ENCODE measurements at places on chromosomes 3 and 15.
A peak's percentile ranks its signal among the peaks of the same experiment; 100 is the strongest.

- peaks cover 38% of the 10 kb centered on the region for H3K4me1 ChIP-seq
- H3K27me3 ChIP-seq: no peaks in the 10 kb centered on the region
- H3K36me3 ChIP-seq: peaks cover 7% of the 10 kb centered on the region
- DNase-seq: no peak
- H3K27ac ChIP-seq: no peak overlapping the region
Measured at GRCh38 chr15:64859226-64859625, 17.5 kb downstream of the PLEKHO2 start.

DNA sequence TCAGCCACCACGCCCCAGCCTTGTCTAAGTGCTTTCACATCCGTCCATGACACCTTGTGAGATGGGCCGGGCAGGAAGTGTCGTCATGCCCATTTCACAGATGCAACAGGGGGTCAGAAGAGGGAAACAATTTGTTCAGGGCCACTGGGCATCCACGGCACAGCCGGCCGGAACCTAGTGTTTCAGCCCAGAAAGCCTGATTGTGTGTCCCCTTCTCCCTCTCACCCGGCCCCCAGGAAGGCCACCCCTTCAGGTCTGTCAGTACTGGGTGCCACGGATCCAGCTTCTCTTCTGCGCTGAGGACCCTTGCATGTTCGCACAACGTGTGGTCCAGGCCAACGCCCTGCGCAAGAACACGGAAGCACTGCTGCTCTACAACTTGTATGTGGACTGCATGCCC is 15.8 kb downstream of the DNAH1 start:
- no peaks in the 10 kb centered on the region for H3K36me3 ChIP-seq
- H3K27ac ChIP-seq: no peak overlapping the region
- no peaks in the 10 kb centered on the region for H3K27me3 ChIP-seq
- no peaks in the 10 kb centered on the region for H3K4me1 ChIP-seq
- H3K4me3 ChIP-seq: no peak overlapping the region

- H3K4me1 ChIP-seq: peaks cover 15% of the 10 kb centered on the region
- peak overlapping the region; percentile 26 for H3K27ac ChIP-seq
- H3K36me3 ChIP-seq: no peaks in the 10 kb centered on the region
- DNase-seq: no peak
Measured at GRCh38 chr3:22893644-22894325, 309.3 kb upstream of the UBE2E2 start.

GRCh38 chr3:159593927-159594605 is 394.6 kb upstream of the IL12A start:
- no peaks in the 10 kb centered on the region for H3K36me3 ChIP-seq
- no peak overlapping the region for H3K27ac ChIP-seq
- no peaks in the 10 kb centered on the region for H3K4me1 ChIP-seq
- H3K4me3 ChIP-seq: no peak overlapping the region
- peaks cover 9% of the 10 kb centered on the region for H3K27me3 ChIP-seq

DNA sequence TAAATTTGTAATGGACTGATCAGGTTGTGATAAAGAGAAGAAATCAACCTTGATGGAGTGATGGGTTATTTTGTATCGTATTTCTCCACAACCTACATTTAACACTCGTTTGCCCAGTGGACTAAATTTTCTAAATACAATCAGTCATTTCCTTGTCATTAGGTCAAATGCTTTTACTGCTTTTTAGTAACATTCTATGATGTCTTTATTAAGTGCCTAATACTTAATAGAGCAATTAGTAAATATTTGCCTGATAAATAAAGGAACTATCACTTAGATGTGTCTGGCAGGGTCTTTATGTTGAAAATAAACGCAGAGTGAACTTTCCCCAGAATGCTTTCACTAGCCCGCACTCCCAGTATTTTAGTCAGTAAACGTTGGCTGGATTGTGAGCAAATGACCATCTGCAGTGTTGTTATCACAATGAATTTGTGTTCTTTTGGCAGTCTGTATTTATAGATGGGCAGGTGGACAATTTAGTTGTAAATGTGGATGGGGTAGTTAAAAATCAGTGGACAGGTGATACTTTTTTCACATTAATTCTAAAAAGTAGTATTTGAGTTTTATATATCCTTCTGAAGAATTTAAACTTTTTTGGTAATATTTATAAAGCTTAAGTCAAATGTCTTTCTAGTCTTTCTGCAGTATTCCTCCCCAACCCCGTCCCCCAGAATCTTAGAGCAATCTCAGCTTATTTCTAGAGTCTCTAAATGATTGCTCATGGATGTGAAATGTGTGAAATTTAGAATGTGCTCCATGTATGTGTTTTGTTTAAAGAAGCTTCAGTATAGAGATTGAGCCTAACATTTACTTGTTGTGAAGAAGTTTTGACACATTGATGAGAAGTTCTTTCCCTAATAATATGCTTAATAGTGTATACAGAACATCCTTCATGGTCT is 4.9 kb downstream of the USP3 start:
- H3K4me3 ChIP-seq: peak overlapping the region; percentile 25
- H3K27me3 ChIP-seq: no peaks in the 10 kb centered on the region
- peaks cover 55% of the 10 kb centered on the region for H3K4me1 ChIP-seq
- no peak overlapping the region for H3K27ac ChIP-seq
- H3K36me3 ChIP-seq: no peaks in the 10 kb centered on the region

DNA sequence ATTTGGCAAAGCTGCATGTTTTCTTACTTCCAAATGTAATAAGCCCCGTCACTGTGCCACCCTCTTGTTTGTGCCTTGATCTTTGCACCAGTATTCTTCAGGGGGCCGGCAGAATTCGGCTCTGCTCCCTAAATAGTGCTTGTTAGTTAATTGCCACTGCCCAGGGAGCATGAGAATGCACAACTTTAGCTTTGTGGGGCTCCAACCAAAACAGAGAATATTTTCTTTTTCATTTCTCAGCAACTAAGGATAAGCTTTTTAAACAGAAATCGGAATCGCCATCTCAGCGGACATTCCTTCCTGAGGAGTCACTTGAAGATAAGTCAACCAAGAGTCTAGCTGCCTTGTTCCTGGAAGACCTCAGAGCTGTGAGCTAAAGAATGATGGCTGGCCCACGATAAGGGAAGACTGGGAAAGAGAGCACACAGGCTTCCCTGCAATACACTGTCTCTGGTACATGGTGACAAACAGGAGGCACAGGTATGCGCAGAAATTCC is 106.0 kb downstream of the LRIG1 start:
- H3K4me3 ChIP-seq: no peak overlapping the region
- H3K27me3 ChIP-seq: no peaks in the 10 kb centered on the region
- H3K4me1 ChIP-seq: peaks cover 32% of the 10 kb centered on the region
- no peak for DNase-seq
- no peak overlapping the region for H3K27ac ChIP-seq
- H3K36me3 ChIP-seq: peaks cover 41% of the 10 kb centered on the region

DNA sequence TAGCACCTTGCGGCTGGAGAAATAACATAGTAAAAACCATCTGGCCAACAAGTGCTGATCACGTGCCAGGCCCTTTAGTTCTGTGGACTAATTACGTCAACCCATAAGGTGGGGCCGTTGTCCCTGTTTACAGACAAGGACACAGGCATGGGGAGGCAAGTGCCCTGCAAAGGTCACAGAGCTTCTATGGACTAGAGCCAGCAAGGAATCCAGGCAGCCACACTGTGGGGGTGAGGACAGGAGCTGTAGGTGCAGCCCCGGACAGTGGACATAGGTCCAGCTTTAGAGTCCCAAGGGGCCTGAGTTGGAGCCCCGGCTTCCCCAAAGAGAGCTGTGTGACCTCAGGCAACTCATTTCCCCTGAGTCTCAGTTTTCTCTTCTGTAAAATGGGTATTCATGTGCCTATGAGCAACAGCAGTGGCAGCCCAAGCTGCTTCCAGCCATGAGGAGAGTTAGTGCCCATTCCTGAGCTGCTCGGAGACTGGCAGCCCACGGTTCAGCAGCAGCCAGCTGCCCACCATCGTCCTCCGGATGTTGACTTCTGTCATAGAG is 13.9 kb downstream of the CHST13 start:
- H3K27me3 ChIP-seq: peaks cover 32% of the 10 kb centered on the region
- H3K4me3 ChIP-seq: no peak overlapping the region
- no peaks in the 10 kb centered on the region for H3K36me3 ChIP-seq
- H3K27ac ChIP-seq: no peak overlapping the region

DNA sequence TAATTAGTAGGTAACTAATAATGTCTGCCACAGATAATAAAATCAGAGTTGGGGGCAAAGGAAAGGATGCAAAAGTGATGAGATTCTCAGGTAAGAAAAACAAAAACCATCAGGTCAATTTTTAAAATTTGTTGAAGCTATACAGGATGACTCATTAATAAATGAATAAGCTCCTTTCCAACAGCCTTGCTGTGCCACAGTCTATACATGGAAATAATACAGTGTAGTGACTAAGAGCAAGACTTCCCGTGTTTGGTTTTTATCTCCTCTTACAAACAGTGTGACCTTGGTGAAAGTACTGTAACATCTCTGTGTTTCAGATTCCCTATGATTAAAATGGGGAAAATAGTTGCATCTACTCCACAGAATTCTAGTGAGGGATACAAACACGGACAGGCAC is 331.6 kb downstream of the PYDC2 start:
- H3K27ac ChIP-seq: no peak overlapping the region
- H3K4me1 ChIP-seq: no peaks in the 10 kb centered on the region
- no peaks in the 10 kb centered on the region for H3K36me3 ChIP-seq
- no peaks in the 10 kb centered on the region for H3K27me3 ChIP-seq

DNA sequence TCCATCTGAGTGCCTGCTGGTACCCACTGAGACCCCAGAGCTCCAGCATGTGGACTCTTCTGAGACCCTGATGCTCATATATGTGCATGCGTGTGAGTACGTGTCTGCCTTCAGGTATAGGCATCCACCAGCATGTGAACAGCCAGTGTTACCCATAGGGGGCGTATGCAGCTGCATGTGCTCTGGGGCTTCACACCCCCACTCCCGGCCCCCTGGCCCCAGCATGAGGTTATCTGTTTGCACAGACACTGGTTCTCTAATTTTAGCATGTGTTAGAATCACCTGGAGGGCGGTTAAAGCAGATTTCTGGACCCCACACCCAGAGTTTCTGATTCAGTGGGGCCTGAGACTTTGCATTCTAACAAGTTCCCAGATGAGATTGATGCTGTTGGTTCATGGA is 824 bp upstream of the CILP start:
- H3K4me3 ChIP-seq: no peak overlapping the region
- H3K27ac ChIP-seq: no peak overlapping the region
- H3K4me1 ChIP-seq: peaks cover 38% of the 10 kb centered on the region
- DNase-seq: no peak
- H3K27me3 ChIP-seq: no peaks in the 10 kb centered on the region

GRCh38 chr3:53764026-53764775 is 82.0 kb downstream of the CHDH start:
- H3K27ac ChIP-seq: no peak overlapping the region
- H3K4me3 ChIP-seq: no peak overlapping the region
- H3K4me1 ChIP-seq: peaks cover 15% of the 10 kb centered on the region
- no peaks in the 10 kb centered on the region for H3K36me3 ChIP-seq

DNA sequence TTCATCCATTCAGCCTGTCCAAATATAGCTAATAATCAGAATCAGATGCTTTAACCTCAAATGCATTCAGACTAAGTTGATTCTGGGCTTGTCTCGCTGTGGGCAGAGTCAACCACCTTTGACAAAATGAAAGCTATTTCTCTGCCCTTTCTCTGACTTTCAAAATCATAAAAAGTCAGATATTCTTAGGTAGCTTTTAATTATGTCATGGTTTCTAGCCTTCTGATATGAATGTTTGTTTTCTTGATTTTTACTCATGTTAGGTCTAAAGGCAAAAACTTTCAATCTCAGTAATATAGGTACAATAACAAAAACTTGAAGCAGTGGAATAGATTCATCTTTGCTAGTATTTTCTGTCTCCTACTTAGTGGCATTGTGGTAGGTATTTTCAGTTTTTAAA is 25.3 kb upstream of the C15orf61 start:
- no peaks in the 10 kb centered on the region for H3K36me3 ChIP-seq
- H3K27ac ChIP-seq: no peak overlapping the region
- no peaks in the 10 kb centered on the region for H3K4me1 ChIP-seq
- peaks cover 4% of the 10 kb centered on the region for H3K27me3 ChIP-seq
- DNase-seq: no peak

DNA sequence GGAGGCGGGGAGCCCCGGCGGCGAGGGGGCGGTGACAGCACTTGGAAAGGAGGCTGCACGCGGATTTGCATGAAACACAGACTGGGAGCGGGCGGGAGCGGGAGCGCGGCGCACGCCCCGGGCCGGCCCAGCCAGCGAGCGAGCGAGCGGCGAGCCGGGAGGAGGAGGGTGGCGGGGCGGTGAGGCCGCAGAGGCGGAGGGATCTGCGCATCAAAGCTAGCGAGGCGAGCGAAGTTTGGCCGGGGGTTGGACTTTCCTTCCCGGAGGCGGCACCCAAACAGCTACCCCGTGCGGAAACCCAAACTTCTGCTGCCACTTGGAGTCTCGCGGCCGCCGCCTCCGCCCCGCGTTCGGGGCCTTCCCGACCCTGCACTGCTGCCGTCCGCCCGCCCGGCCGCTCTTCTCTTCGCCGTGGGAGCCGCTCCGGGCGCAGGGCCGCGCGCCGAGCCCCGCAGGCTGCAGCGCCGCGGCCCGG is at the start of gene SMAD3:
SMAD3 (plus strand) TSS at position 72 of the 475 bp plus-strand sequence. CDS start 553 bp downstream, outside the sequence.
- H3K4me1 ChIP-seq: peaks cover 48% of the 10 kb centered on the region
- peaks cover 8% of the 10 kb centered on the region for H3K27me3 ChIP-seq
- DNase-seq: peak; percentile 90
- H3K27ac ChIP-seq: peak within 1 kb of the TSS; percentile 95
- H3K36me3 ChIP-seq: peaks cover 3% of the 10 kb centered on the region
- H3K4me3 ChIP-seq: peak within 1 kb of the TSS; percentile 97

DNA sequence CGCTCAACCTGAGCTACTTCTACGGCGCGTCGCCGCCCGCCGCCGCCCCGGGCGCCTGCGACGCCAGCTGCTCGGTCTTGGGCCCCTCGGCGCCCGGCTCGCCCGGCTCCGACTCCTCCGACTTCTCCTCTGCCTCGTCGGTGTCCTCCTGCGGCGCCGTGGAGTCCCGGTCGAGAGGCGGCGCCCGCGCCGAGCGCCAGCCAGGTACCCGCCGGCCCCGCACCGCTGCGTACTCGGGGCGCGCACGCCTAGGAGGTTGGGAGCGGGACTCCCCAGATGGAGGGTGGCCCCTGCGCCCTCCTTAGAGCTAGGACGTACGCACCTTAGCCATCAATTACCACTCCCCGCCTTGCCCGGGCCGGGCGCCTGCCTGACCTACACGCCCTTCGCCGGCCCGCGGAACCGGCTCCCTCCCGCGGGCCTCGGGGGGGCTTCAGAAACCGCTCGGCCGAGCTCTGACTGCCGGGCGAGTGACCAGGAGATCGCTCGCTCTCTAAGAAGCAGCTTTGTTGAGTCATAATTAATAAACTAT is 466 bp downstream of the NFKBIZ start:
- H3K27ac ChIP-seq: peak overlapping the region; percentile 96
- peak; percentile 75 for DNase-seq

GRCh38 chr3:120821426-120821825 is 78.9 kb downstream of the GTF2E1 start:
- peaks cover 4% of the 10 kb centered on the region for H3K27me3 ChIP-seq
- no peak overlapping the region for H3K4me3 ChIP-seq
- no peak overlapping the region for H3K27ac ChIP-seq
- DNase-seq: no peak
- no peaks in the 10 kb centered on the region for H3K36me3 ChIP-seq
- H3K4me1 ChIP-seq: no peaks in the 10 kb centered on the region

GRCh38 chr3:13197795-13198194 is 124.6 kb upstream of the IQSEC1 start:
- no peaks in the 10 kb centered on the region for H3K36me3 ChIP-seq
- peaks cover 36% of the 10 kb centered on the region for H3K27me3 ChIP-seq
- no peak overlapping the region for H3K4me3 ChIP-seq
- no peak overlapping the region for H3K27ac ChIP-seq
- H3K4me1 ChIP-seq: peaks cover 15% of the 10 kb centered on the region
- no peak for DNase-seq

GRCh38 chr3:196142202-196142956 is 60.5 kb upstream of the TFRC start:
- peak overlapping the region; percentile 94 for H3K27ac ChIP-seq
- DNase-seq: no peak
- H3K36me3 ChIP-seq: no peaks in the 10 kb centered on the region
- peak overlapping the region; percentile 78 for H3K4me3 ChIP-seq

- no peak overlapping the region for H3K4me3 ChIP-seq
- H3K27me3 ChIP-seq: peaks cover 22% of the 10 kb centered on the region
- H3K36me3 ChIP-seq: no peaks in the 10 kb centered on the region
- no peak overlapping the region for H3K27ac ChIP-seq
- no peak for DNase-seq
Measured at GRCh38 chr3:10823516-10823818, 7.4 kb downstream of the SLC6A11 start.

All from type B pancreatic cell (in vitro differentiated cells).